Cardiac atrium fibroblast (primary cell): ENCODE measurements at places on chromosomes 7 and 10. TPM values are rescaled to one million over a fixed set of nuclear protein-coding genes. Genes with fewer than 3 reads are reported as not detected.

Gene REEP3
- 46.4 and 52.5 TPM in 2 replicates for total RNA-seq

Gene NPSR1
- total RNA-seq, result not detected in 2 replicates

Gene ADRB1
- not detected in 2 replicates for total RNA-seq

Gene OR13A1
- not detected in 2 replicates for total RNA-seq
